Left hindlimb (tissue), 1 donor: ENCODE measurements at places on chromosomes 6 and 20.

DNA sequence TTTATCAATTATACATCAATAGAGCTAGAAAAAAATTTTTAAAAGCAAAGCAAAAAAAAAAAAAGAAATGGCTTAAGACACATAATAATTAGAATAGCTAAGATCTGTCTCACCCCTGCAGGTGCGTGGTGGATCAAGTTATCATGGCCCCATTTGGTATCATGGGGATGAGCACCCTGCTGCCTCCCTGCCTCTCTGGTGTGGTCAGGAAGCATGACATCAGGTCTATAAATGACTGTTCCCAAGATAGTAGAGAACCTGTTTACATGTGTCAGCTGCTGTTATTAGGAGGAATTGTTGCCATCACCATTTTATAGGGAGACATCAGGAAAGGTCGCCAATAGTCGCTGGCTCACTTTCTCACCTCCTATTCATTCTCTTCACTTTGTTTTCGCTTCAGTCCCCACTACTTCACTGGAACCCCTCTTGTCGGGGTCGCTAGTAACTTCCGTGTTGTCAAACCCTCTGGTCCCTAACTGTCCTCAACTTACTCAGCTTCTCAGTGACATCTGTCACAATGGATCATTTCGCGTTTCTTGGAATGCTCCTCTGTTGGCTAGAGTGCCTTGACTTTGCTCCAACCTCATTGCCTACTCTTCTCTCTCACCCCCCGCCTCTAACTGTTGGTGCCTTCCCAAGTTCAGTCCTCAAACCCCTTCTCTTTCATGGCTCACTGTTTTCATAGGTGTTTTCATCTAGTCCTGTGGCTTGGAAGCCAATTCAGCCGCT is 4.7 kb downstream of the DNTTIP1 start:
- DNase-seq: no peak

DNA sequence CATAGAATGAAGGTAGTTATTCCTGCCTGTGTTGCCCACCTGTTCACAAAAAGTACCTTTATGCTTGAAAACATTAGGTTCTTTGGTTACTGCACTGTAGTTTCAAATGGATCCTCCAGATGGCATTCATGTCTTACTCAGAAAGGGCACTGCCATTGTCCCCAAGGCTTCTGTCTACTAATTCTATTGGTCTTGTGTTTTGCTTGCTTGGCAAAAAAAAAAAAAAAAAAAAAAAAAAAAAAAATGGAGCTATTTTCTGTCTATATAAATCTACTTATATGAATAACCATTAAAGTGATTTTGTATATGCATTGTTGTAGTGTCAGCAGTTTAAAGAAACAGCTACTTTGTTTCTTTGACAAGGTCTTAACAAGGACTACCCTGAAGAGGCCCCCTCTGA is 12.7 kb upstream of the EFHC1 start:
- no peak for DNase-seq

DNA sequence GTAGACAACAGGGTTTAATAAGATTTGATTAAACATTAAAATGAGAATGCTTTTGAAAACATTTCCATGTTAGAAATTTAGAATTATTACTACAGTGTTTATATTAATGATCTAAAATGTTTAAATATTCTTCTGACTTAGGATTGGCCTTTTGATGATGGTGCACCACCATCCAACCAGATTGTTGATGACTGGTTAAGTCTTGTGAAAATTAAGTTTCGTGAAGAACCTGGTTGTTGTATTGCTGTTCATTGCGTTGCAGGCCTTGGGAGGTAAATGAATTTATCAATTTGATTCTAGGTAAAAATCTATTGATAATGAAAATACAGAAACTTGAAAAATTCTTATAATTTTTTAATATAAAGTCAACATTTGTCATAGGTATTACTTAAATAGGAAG is 6.5 kb downstream of the LOC128125822 start:
- DNase-seq: no peak

DNA sequence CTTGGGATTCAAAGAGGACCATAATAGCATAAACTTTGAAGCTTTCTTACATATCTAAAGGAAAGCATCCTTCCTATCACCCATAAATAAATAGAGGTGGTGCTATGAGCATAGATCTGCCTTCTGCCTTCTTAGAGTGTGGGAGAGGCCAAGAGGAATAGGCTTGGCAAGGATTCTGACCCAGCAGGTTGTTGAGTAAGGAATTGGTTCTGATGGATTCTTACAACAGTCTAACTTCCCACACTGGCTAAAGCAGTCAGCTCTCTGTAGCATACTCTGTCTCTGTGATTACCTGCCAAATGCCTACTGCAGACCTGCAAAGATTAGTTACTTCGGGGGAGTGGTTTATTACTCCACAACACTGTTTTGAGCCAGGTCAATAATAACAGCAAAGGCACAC is 198.0 kb upstream of the RAB32 start:
- DNase-seq: no peak
